ENCODE measurements at places on chromosomes 1 and 21.

DNA sequence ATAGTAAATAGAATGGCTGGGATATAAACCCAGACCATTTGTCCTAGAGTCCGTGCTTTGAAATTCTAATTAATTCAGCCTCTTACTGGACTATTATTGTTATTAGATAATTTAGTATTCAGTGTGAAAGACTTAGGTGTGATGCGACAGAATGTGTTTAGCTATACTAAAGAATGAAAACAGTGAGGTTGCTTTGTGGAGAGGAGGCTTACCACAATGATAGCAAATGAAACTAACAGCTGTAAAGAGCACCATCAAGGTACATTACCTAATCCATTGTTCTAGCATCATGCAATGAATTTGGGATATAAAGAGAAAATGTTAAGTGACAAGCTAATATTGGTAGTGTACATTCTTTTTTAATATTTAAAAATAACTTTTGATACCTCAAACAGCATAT lies 911.1 kb downstream of the KCNT2 start:
- no peak for DNase-seq

GRCh38 chr1:110300412-110301085 lies 38.6 kb upstream of the RBM15 start:
- no peak for DNase-seq

GRCh38 chr1:33654267-33654834 lies 181.9 kb downstream of the ZSCAN20 start:
- DNase-seq, result no peak

GRCh38 chr1:56578138-56578962 lies 1.0 kb downstream of the PLPP3 start:
- DNase-seq, result no peak

DNA sequence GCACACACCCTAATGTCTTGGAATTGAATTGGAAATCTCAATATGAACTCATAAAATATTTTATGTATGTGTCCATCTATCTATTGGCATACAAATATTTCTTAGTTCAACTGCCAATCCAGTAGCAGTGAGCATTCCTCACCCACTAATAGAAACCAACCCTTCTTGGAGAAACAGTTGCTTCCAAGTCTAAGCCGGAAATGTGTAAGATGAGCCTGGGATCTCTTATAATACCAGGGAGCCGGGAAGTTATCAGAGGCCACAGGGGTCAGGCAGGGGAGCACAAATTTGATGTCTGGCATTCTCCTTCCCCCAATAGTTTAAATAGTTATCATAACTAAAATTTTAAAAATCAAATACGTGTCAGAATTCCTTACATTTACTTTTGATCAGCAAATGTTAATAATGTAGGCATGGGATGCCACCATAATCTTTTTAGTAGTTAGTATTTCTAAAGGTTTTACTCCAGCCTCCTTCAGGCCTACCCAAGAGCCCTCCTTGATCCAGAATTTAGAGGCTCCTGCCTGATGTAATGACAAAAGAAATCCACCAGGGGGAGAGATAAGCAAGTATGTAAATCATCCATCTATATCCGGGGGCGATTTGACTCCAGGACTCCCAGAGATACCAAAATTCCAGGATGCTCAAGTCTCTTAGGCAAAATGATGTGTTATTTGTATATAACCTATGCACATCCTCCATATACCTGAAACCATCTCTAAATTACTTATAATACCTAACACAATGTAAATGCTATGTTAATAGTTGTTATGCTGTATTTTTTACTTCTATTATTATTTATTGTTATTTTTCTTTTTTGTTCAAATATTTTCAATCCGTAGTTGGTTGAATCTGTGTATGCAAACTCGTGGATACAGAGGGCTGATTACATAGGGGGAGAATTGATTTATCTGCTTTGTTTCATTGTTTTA lies 218.7 kb upstream of the COA6 start:
- DNase-seq, result no peak

DNA sequence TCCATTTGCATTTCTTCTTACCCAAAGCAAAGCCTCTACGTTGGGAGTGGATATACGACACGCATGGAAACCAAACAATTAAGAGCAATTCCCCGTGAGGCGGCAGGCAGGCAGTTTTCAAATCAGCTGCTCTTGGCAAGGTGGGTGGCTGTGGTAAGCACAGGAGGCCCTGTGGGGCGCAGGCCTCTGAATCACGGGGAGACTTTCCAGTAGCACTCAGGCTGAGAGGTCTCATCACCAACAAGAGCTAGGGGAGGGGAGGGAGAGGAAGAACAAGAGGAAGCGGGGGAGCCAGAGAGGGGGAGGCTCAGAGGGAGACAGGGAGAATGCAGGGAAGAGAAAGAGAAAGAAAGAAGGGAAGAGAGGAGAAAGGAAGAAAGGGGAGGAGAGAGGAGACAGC lies 56.4 kb downstream of the MT1HL1 start:
- DNase-seq, result no peak

DNA sequence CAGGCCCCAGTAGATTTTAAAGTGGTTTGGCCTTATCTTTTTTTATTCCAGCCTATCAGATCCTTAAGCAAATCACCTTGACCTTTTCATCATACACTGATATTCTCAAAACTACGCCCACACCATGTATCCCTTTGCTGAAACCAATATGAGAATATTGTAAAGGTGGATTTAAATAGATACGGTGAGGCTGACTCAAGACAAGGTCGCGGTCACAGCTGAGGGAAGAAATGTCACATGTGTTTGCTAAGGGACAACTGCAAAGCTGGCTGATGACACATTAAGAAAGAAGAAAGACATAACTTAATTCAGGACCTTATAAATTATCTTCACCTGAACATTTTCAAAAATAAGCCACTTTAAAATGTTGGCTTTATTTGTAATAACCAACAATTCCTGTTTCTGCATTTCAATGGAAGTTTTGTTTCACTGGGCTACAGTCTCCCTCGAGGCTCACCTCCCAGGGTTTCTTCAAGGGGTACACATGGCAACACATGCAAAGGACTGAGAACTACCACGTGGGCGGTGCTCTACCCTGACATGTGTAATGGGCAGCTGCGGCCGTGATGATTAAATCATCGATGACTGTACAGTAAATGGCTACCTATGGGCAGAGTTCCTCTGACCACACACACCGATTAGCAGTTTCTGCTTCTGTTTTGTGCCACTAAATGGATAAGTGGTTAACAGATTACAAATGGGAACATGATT lies 189.5 kb downstream of the SIPA1L2 start:
- no peak for DNase-seq

- no peak for DNase-seq
These were observed 5.1 kb upstream of the EPHB2 start for GRCh38 chr1:22705586-22705985.

GRCh38 chr1:243718893-243719292 lies 131.2 kb downstream of the AKT3 start:
- no peak for DNase-seq

DNA sequence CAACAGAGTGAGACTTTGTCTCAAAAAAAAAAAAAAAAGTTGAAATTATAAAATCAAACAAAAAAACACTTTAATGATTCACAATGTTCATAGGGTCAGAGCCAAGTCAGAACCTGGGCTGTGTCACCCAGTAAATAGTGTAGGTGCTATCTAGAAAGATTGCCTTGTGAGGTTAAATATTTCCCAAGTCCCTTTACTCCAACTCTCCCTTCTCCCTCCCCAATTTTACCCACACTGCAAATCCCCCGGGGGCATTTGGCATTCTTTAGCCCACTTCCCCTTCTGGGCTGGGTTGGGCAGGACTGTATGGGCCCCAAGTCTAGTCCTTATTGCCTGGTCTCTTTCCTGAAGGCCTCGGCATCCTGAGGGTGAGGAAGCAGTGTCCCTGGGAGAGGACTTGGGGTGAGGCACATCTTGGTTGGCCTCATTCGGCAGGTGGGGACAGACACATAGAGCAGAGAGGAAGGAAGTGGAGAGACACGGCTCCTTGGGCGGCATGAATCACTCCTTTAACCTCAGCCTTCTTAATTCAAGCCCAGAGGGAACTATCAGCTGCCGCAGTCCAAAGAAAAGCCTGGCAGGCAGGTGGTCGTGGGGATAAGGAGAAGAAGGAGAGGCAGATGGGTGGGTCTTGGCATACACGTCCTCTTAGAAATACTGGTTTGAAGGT lies 8.2 kb downstream of the ADORA1 start:
- DNase-seq, result no peak

GRCh38 chr21:28325618-28326017 lies 667.1 kb downstream of the LTN1 start:
- DNase-seq, result no peak

GRCh38 chr1:169266133-169266532 lies 101.5 kb downstream of the NME7 start:
- DNase-seq, result no peak

DNA sequence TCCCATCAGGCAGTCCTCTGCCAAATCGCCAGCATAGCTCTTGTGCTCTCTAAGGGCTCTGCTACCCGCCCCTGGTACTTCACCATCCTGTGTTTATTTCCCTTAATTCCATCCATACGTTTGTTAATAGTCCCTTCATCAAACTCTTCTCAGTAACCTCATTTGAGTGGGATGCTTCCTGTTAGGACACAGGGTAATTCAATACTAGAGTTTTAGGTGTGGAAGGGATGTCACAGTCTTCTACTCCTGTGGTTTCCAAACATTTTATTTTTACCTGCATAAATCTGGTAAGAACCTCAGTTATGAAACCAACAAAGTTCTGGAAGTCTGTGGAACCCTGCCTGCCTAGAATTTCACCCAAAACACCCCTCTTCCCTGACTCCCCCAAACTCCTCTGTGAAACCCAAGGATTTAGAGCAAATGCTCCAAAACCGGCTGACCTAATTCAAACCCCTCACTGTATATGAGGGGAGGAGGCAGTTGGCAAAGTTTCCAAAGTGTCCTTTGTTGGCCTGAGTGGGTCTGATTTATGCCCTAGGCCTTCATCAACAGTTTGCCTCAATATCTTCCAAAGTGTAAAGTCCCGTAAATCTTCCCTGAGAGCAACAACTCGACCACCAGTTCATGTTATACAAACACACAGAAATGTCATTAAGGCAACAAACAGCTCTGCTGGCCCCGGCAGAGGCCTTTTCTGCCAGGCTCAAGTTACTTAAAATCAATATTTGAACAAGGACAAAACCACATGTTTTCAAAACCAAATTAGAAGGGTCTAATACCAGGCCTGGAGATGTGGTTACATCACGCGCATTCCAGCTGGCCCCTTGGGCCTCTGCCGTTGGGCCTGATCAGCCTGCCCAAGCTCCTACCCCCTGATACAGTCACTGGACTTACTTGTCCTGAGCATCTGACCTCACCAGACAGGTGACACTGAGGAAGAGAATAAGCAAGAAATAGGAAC lies 82.4 kb upstream of the FGGY start:
- DNase-seq, result no peak

DNA sequence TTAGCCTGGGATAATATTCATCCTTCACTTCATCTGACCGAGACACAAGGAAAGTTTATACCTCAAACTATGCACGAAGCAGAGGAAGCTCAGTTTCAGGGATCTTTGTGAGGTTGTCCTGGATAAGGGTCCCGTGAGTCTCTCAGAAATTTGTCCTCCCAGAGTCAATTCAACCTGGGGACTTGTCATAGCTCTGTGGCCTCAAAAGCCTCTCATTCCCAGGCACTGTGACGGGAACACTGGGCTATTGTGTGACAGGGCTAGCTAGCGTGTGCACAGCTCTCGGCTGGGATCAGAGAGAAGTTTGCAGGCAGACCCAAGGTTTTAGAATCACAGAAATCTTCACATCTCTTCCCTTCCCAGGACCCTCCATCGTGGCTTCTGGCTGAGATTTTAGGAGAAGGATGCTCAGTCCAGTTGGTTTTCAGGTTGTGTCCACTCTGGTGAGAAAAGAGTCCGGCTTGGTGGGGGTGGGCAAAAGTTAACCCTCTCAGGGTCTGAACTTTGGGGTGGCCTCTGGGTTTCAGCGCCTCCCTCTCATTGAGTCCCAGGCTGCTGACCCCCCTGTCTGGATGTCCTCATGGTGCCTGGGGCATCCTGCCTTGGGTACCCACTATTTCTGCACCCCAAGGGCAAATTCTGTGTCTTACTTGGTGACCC lies 20.4 kb upstream of the LBR start:
- DNase-seq, result peak; percentile 12

DNA sequence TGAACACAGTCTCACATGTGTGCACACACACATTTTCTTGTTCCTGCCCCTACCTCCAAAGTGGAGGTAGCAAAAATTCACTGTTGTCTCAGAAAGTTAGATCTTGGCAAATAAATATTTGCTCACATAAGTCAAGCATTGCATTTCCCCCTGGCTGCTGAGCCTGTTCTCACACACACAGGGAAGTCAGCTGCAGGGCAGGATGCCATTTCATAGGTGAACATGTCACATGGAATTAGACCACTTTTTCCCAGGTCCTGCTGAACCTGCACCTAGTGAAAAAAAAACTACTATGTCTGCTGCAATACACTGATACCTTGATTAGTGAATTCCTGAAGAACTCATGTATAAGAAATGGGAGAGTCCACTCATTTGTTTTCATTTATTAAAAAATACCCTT lies 5.3 kb upstream of the CD55 start:
- DNase-seq, result no peak

DNA sequence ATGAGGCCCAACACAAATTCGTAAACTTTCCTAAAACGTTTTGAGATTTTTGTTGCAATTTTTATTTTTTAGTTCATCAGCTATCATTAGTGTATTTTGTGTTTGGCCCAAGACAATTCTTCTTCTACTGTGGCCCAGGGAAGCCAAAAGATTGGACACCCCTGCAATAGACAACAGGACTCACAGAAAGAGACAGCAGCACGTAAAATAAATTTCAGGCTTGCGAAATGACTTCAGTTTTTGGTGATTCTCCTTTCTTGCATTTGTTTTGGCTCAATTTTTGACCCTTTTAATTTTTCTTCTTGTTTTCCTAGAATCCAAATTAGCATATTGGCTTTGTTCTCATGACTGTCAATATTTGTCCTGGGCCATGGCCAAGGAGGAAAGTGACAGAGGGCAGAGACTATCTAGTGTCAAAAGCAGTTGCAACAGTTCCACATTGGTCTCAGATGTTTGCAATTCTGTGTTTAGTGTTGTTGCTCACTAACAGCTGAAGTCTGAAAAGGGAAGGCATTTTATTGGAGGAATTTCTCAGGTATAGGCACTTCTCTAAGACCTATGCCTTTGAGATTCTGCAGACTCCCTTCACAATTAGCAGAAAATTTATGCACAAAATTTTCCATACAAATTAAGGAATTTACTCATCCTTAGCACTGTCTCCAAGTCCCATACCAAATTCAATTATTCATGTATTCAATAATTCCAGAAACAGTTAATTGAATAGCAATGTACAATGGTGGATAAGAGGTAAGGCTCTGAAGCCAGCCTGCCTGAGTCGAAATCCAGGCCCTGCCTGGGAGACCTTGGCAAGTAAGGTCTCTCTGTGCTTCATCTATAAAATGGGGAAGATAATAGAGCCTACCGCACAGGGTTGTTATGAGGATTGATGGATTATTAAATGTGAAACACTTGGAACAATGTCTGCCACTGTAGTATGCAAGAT lies 160.9 kb upstream of the IVNS1ABP start:
- no peak for DNase-seq
